NCI-H1048 (cell line): ENCODE measurements at places on chromosomes 1 and 21.

- DNase-seq: no peak
These were observed 14.8 kb upstream of the GBP5 start for GRCh38 chr1:89287181-89288050.

DNA sequence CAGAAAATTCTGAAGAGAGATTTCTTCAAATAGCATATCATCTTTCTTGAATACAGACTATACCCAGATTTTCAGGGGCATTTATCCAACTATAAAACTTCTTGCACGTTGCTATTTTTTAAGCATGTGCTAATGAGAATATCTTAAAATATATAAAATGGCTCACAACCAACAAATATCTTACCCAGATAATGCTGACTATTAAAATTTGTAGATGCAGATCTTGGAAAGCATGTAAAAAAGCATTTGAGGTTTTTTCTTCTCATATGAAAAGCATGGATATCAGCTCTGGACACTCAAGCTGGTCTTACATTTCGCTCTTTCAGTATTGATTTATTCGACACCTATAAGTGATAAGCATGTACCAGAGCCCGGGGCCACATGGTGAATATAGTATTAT, 1187.7 kb upstream of the ADGRL4 start:
- no peak for DNase-seq

DNA sequence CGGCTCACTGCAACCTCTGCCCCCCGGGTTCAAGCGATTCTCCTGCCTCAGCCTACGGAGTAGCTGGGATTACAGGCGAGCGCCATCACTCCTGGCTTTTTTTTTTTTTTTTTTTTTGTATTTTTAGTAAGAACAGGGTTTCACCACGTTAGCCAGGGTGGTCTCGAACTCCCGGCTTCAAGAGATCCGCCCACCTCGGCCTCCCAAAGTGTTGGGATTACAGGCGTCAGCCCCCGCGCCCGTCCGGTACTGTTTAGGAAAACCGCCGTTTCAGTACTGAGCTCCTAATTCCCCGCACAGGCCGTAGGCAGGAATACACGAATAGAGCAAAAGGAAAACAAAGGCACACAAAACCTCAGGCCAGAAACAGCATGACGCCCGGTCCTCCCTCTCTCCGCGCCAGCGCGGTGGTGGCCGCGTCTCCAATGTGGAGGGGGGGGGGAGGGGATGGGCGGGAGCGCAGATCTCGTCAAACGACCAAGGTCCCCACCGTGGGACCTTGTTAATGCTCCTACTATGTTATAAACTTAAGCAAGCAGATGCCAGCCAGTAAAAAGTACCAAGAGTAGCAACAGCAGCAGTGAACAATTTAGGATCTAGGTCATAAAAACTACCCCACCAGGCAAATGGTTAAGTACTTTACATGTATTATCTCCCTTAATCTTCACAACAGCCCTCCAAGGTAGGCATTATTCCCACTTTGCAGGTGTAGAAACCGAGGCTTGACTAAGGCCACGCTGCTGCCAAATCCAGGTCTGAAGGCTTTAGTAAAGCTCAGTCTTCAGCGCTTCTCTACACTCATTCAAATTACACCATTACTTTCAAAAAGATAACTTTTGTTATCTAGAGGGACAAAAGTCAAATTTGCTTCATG, 648 bp upstream of the ADAR start:
- DNase-seq: no peak

GRCh38 chr1:247854899-247855545, 2.0 kb upstream of the TRIM58 start:
- DNase-seq: no peak

DNA sequence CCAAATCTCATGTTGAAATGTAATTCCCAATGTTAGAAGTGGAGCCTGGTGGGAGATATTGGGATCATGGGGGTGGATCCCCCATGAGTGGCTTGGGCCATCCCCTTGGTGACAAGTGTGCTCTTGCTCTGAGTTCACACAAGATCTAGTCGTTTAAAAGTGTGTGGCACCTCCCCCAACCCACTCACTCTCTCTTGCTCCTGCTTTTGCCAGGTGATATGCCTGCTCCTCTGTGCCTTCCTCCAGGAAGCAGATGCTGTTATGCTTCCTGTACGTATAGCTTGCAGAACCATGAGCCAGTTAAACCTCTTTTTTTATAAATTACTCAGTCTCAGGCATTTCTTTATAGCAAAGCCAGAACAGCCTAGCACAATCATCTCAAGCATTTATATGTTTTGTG, 23.0 kb upstream of the HSPA13 start:
- no peak for DNase-seq

GRCh38 chr1:106768077-106768476, 288.4 kb upstream of the PRMT6 start:
- DNase-seq: no peak

DNA sequence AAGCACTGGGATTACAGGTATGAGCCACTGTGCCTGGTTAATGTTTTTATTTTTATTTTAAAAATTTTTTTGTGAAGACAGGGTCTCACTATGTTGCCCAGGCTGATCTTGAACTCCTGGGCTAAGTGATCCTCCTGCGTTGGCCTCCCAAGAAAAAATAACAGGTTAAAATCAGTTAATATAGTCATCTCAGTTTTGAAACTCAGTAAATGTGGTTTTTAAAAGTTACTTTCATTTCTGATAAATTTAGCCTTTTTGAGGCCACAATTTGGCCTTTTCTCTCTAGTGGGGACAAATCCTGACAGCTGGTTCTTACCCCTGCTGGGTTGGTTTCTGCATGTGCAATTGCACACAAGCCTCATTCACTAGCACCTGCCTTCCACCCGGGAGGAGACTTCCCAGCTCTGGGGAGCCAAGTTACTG, 13.3 kb downstream of the PMF1 start:
- no peak for DNase-seq

DNA sequence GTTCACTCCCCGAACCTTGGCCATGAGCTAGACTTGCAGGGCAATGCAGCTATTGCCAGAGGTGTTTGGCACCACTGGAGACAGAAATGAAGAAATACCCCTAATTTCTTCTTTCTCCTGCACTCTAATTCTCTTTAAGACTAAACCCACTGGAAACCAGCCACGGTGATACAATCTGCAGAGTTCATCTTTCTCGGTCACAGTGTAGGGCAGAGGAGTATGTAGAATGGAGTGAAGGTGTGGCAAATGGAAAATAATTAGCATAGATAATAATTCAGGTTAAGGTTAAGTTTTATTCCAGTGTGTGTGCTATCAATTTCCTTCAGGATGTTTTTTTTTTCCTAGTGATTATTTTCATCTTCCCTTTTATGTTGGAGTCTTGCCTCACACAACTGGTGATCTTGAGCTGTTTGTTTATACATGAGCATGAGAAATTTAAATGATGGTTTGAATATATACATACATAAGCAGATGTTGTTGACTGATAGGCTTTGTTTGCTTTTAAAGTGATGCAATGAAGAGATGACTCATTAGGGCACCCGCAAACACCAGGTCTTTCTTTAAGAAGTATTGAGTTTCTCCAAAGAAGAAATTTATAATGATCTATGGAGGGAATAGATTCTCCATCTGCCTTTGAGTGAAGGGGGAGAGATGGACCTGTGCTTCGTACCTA, 81.9 kb downstream of the SPATA17 start:
- no peak for DNase-seq

DNA sequence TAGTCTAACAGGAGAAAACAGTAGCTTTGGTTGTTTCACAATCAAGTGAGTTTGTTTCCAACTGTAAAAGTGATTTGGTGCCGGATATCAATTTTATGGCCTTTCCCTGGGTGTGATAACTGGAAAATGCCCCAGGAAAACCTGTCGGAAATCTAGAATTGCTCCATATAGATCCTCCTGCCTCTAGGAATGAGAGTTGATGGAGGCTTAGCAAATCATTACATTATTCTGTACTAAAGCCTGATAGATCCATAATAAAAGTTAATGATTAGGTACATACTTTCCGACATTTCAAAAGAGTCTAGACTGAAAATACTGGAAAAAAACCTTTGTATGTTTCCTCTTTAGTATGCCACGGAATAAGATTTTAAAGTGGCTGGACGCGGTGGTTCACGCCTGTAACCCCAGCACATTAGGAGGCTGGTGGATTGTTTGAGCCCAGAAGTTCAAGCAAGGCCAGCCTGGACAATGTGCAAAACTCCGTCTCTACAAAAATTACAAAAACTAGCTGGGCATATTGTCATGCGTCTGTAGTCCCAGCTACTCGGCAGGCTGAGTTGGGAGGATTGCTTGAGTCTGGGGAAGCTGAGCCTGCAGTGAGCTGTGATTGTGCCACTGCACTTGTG, 70.0 kb upstream of the SLC45A1 start:
- no peak for DNase-seq

DNA sequence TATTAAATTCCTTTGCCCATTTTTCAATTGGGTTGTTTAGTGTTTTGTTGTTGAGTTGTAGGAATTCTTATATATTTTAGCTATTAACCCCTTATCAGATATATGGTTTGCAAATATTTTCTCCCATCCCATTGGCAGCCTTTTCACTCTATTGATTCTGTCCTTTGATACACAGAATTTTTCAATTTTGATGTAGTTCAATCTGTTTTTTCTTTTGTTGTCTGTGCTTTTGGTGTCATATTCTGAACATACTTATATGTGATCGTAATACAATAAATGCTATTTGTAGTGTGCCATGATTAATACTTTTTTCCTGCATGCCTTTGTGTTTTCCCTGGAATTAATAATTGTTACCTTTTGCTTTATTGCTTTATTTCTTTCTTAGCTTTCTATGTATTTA, 7.8 kb upstream of the LRP8 start:
- no peak for DNase-seq

DNA sequence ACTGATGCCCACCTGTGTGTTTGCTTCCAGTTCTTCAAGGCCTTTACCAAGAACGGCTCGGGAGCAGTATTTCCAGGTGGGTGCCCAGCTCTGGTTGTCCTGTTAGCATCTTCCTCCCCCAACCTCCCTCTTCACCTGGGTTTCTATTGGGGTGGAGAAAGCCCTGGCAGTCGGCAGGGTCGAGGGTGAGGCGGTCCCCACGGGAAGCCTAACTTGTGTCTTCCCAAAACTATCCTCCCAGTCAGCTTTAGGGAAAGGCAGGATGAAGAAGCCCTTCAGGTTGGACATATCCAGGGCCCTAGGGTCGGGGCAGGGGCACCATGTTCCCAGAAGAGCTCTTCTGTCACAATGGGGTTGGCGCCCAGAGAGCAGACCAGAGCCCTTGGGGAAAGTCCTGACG, 20.6 kb downstream of the QSOX1 start:
- no peak for DNase-seq

DNA sequence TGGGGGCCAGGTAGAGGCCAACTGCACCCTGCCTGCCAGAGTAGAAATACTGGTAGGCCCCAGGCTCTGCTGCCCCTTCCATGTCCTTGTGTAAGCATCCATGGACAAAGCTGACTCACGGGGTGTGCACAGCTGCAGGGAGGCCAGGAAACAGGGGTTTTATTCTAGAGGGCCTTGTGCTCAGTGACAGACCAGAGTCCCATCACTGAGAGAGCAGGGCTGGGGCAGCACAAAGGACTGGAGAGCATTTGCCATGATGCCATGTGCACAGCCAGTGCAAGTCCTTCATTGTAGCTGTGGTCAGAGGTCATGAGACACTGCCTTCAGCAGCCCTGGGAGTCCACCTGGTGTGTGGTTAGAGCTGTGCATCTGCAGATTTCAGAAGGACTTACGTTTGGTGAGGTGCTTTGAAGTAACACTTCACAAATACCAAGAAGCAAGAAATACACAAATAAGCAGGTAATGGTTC, 8.1 kb downstream of the ARF1 start:
- no peak for DNase-seq

DNA sequence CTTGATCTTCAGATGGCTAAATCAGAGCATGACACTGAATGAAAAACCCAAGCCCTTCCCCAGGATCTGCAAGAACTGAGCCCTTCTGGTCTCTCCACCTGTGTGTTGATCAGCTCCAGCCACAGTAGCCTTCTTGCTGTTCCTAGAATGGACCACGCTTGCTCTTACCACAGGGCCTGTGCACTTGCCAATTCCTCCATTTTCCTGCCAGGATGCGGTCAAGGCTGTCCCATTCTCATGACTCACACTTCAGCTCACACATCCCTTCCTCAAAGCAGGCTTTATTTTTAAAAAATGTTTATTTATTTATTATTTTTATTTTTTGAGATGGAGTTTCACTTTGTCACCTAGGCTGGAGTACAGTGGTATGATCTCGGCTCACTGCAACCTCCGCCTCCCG, 43.6 kb upstream of the GRHL3 start:
- no peak for DNase-seq
